ENCODE measurements at places on chromosomes 5 and 9.

- DNase-seq, result no peak
Measured at GRCh38 chr5:139565411-139566305, 4.5 kb downstream of the UBE2D2 start.

DNA sequence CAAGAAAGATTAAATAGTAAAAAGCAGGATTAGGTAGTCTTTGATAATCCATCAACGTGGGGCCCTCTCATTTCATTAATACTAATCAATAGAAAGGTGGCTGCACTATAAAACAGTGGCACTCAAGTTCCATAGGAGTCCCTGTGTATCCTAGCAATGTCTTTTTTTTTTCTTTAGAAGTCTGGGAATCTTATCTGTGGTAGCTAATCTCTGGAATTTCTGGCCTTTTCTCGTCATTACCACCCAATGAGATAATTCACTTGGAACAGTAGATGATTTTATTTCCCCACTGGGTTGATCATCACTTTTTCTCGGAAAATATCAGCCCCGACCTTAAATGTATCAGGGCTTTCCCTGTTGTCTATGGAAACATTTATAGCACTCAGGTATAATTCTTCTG, 86.8 kb upstream of the CDH6 start:
- DNase-seq, result no peak

- no peak for DNase-seq
Measured at GRCh38 chr5:109900461-109900860, 210.7 kb downstream of the MAN2A1 start.

DNA sequence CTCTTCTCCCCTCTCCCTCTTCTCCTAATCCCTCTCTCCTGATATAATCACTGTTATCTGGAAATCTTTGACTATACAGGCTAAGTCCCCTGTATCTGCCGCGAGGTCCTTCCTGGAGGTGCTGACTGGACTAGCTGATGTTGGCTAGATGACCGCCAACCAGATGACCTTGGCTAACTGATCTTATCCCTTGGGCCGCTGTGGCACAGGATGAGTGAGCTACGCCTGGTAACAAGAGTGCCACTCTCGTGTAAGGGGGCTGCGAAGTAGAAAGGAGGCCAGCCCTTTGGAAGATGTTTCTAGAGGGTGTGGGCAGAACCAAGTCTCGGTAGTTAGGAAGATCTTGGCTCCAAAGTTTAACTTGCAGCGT, 345 bp upstream of the PRRC1 start:
- DNase-seq, result no peak

GRCh38 chr5:173689737-173690360, 73.4 kb upstream of the BOD1 start:
- DNase-seq, result no peak

- DNase-seq, result no peak
Measured at GRCh38 chr5:177997319-177997670, 1.3 kb upstream of the PROP1 start.

DNA sequence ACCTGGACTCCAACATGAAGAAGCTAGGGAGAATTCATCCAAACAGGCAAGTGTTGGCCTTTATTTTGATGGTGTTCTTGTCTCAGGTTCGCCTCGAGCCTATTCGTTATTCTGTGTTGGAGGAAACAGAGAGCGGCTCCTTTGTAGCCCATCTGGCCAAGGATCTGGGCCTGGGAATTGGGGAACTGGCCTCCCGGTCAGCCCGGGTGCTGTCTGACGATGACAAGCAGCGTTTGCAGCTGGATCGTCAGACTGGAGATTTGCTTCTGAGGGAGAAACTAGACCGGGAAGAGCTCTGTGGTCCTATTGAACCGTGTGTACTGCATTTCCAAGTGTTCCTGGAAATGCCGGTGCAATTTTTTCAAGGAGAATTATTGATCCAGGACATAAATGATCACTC, 367 bp downstream of the PCDHB4 start:
- DNase-seq, result no peak

DNA sequence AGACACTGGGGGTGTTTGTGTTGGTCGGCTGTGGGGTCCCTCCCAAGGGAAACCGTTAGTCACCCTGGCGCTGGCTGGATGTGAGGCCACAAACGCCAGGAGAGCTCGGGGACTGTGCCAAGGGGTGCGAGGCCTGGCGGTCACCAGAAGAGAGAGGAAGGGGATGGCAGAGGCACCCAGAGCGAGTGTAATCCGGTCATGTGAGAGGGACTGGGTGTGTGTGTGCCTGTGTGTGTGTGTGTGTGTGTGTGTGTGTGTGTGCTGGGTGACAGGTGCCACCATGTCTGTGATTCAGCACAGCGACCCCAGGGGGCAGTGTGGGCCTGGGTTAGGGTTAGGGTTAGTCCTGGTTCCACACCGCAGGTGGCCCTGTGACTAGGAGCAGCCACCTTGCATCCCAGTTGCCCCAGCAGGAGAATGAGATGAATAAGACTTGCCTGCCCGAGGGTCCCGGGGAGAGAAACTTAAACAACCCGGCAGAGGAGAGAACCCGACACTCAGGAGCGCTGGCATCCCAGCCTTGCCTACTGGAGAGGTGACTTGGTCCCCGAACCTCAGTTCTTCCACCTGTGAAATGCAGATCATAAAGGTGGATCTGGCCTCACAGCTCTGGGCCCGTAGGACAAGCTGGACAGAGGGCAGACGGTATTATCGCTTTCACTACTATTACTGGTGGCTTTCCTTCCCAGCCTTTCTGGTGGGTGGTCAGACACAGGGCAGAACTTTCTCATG, 1.4 kb upstream of the ADAMTSL2 start:
- DNase-seq, result peak; percentile 33

DNA sequence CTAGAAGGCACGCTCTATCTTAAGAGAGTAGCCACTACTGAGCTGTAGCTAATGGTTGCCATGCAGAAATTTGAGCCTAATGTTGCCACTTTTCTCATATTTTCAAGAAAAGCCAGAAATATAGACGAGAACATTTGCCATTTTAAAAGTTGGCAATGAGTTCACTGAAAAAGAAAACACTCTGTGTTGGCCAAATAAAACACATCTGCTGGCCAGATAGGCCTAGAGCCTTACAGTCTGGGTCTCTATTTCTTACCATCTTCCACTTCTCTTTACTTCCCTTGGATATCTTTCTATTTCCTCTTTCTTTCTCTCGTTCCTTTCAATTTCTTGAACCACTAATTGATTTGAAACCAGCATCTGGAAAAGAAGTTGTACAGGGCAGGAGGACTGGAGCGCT, 36.6 kb upstream of the VCAN start:
- DNase-seq, result no peak

DNA sequence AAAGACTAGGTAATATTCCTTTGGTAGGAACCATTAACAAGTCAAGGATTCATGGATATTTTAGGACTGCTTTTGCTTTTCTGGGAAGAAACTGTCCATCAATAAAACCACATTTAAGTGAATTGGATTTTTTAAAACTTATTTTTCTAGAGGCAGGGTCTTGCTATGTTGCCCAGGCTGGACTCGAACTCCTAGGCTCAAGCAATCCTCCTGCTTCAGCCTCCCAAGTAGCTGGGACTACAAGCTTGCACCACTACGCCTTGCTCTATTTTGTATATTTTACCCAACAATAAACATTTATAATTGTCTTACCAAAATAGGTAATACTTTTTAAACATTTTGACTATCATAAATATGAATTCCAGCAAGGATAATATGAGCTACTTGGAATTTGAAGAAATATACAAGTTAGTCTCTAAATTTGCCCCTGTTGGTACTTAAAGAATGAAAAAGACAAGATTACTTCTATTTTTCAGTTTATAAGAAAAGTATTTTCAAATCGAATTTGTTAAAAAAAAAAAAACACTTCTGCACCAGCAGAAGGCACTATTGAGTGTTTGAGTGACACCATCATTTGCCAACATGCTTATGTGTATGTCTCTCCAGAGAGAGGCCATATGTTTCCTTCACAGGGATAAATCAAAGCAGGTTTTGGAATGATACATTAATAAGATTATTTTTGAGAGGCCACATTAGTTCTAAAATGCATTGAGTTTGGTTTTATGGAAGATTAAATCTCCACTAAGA, 60.0 kb upstream of the CARTPT start:
- DNase-seq, result no peak

DNA sequence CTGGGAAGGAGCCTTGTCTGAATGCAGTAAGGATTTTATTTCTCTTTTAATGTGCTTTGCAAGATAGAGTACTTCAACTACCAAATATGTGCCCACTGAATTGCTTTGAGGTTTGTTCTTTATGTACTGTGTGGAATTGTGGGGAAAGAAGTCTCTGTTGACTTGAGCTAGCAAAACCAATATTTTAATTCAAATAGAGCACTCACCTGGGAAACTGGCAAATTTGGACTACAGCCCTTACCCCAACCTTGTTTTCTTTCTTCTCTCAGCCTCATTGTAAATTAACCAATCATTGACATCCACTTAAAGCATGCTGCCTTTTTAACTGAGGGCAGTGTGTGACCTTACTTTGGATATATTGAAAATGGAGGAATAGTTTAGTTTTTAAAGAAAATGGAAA, 409.0 kb downstream of the SPATA31D1 start:
- DNase-seq, result no peak

DNA sequence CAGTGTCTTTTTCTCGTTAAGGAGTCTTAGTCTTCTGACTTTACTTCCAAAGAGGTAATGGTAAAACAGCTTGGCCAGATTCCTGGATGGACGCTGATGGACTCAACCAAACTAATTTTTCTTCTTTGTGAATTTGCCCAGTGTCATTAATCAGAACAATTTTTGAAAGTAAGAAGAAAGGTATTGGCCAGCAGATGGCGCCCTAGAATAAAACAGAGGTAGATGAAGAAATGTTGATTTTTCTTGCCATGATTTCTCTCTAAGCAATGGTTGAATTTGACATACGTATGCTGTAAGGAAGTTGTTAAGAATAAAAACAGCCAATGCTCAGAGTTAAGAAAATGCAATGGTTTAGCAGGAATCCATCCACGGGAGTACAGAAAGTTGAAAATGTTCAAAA, 500.0 kb downstream of the DIRAS2 start:
- peak; percentile 8 for DNase-seq

DNA sequence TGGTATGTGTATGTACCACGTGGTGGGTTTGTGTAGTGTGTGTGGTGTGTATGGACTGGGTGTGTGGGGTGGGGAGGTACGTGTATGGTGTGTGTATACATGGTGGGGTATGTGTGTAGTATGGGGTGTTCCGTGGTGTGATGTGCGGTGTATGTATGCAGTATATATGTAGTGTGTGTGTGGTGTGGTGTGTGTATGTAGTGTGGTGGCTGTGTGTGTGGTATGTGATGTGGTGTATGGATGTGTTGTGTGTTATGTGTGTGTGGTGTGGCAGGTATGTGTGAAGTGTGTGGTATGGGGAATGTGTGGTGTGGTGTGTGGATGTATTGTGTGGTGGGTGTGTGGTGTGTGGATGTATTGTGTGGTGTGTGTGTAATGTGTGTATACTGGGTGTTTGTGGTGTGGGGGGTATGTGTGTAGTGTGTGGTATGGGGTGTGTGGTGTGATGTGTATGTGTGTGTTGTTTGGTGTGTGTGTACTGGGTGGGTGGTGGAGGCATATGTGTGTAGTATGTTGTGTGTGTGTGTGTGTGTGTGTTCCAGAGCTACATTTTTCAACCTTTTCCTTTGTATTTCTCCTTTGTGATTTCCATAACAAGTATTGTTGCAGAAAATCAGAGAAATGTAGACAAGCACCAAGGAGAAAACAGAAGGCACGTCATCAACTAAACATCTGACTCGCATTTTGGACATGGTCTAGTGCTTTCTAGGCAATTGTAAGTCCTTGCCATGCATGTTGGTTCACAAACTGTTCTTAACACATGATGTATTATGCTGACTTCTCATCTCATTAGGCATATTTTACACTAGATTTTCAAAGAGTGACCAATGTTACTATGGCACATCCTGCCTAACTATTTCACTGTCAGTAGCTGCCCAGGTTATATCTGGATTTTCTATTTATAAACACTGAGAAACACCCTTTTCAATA, 13.2 kb downstream of the SEMA4D start:
- DNase-seq, result no peak

GRCh38 chr5:171868236-171868635, 82.6 kb downstream of the SMIM23 start:
- DNase-seq, result no peak

GRCh38 chr9:27785714-27786100, 212.4 kb upstream of the C9orf72 start:
- DNase-seq, result no peak

- DNase-seq, result no peak
Measured at GRCh38 chr9:134052491-134052890, 15.3 kb downstream of the BRD3 start.

GRCh38 chr5:91478096-91478495, 95.0 kb upstream of the ARRDC3 start:
- no peak for DNase-seq

DNA sequence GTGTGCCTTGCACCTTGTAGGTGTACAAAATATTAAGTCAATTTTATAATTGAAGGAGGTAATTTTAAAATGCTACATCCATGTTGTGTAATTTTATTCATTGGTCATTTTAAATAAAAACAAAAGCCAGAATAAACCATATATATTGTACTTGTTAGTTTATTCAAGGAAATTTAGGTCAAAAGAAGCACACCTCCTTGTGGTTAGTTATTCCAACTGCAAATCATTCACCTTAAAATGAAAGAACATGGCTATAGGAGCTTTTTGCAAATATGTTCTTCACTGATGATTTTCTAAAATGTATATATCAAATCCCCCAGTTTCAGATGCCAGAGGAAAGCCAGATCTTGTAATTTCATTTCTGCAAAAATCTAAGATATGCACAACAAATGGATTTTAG, 5.4 kb upstream of the MOCS2 start:
- no peak for DNase-seq

GRCh38 chr9:78030553-78031443, 813 bp downstream of the GNAQ start:
- DNase-seq, result peak; percentile 53

- DNase-seq, result no peak
Measured at GRCh38 chr5:97231025-97231636, 48.1 kb upstream of the RIOK2 start.

GRCh38 chr9:34085581-34086500, 37.2 kb upstream of the UBAP2 start:
- no peak for DNase-seq

GRCh38 chr5:174732036-174733020, 7.9 kb downstream of the MSX2 start:
- no peak for DNase-seq

DNA sequence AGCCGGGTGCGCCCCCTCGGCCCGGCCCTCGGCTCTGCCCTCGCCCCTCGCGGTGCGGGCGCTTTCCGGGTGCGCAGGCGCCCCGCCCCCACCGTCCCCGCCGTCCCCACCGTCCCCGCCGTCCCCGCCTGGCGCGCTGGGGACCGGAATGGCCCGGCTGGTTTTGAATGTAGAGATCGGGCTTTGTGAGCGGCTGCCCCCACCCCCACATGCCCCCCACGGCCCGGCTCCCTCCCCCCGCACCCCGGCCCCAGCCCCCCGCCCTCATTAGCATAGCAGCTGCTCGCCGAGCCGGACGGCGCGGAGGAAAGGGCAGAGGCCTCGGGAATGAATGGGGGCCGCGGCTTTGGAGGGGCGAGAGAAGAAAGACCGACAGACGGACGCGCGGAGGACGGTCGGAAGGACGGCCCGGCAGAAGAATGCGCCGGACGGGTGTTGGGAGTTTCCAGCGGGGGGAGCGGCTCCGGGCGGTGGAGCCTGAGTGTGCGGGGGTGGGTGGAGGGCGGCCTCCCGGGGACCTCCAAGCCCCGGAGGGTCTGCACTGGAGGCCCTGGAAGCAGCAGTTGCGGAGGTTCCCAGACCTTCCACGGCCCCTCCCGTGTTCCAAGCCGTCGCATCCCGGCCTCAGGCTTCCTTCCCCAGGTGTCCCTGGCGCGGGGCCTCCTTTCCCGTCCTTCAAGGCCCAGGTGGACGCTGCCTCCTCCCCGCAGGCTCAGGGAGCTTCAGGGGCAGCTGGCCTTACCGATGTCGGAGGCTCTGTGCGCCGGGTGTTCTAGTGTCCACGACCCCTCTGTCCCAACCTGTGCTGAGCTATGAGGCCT, 6.0 kb downstream of the NRARP start:
- no peak for DNase-seq

GRCh38 chr5:151233616-151234085, 9.8 kb upstream of the CCDC69 start:
- DNase-seq, result no peak

Data from activated T-helper 9 cell treated with anti-CD3 and anti-CD28 coated beads, Interleukin-2, amount 50 U/mL, for 16 hours (primary cell).